GM18507 (cell line): ENCODE measurements at places on chromosomes 6 and 20.

DNA sequence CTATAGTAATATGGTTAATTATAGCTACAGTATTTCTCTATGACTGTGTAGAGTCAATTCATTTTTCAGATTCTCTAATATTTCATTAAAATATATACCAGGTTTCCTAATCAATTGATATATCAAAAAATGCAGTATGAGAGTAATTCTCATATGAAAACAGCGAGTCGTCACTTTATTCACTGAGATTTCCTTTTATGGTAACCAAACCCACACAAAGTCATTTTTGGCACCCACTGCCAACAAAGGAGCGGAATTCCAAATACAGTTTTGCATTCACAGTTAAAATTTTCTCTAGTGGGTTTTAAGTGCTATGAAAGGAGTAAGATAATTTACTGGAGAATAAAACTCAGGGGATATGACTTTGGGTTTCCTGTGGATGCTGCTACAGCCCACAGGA lies 163.8 kb downstream of the HIVEP2 start:
- DNase-seq = no peak

DNA sequence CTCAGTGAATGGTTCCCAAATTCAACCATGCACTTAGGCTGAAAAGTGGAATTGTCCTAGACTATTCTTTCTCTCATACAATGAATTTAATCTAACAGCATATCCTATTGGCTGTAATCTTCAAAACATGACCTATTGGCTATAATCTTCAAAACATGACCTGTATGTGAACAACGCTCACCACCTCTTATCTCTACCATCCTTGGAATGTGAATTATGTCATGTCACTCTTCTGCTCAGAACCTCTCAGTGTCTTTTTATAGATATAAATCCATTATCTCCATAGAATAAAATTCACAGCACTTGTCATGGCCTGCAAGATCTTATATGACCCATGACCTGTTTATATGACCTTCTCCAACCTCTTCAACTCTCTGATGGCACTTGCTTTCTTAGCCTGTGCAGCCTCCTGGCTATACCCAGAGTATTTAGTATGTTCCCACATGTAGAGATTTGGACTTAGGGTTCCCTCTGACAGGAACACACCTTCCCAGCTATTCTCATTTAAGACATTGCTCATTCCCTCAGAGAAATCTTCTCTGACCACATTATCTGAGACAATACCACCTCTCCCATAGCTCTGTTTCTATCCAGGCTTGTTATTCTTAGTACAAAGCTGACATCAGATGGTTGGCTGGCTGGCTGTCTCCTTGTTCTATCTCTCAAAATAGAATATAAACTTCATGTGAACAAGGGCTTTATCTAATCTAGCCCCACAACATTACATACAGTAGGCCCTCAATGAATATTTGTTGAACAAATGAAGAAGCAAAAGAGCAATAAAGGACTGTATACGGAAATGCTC lies 275.0 kb upstream of the PREP start:
- no peak for DNase-seq

DNA sequence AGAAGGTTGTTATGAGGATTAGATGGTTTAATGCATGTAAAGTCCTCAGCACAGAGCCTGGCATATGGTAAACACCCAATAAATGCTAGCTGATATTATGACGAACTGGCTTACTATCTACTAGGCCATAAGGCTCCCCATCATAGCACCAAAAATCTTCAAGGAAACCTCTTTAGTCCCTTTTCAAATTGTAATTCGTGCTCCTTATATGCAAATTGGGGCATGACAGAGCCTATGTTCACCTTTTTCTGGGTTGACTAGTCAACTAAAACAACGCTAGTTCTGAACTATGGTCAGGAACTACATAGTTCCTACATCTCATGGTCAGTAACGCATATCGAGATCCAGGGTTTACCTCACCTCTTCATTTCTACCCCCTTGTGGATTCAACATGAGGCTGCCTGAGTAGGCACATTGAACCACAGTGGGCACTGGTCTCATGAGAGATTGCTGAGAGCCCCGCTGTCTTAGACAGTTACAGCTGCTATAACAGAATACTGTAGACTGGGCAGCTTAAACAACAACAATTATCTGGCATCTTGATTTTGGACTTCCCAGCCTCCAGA lies 97.2 kb upstream of the TNFAIP3 start:
- DNase-seq = no peak

- DNase-seq = no peak
Measured at GRCh38 chr20:49432550-49432949, 49.9 kb downstream of the KCNB1 start.

GRCh38 chr6:53929041-53929820 lies 134.4 kb downstream of the LRRC1 start:
- no peak for DNase-seq

DNA sequence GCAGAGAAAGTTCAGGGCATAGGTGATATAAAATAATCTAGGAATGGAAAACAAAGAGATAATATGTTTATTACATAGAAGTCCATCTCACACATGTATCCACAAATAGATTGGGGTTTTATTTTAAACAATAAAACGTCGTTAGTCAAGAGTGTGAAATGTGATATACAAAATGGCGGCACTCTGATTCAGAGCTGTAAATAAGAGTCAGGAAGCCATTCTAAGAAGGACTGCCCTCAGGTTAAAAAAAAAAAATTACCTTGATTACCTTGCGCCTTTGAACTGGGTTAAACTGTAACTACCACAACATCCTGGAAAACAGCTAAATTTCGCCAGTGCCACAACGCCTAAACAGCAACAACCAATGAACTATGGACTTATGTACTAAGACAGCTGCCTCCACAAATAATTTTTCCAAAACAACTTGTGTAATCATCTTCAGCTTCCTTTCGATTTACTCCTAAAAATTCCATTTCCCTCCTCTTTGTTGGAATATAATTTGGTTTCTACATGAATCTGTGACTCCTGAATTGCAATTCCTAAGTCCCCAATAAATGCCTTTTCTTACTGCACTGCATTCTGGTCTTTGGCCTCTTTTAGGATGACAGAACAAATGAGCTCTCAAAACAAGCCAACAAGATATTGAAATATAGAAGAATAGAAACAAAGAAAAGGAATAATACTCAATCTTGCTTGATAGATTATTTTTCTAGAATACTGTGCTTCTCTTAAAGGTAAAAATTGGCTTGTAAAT lies 1019.5 kb upstream of the MAP3K7 start:
- no peak for DNase-seq

DNA sequence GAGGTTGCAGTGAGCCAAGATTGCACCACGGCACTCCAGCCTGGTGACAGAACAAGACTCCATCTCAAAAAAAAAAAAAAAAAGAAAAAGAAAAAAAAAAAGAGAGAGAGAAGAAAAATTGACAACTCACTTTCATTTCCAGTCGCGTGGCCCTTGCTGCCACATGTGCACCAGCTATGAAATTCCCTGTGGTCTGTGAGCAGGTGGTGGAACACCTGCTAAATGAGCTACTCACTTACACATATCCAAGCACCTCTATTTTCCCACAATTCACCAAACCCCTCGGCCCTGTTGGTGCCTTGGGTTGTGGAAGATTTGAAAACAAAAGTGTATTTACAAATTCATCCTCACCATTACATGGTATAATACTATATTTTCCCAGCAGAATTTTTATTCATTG lies 105.2 kb upstream of the ASF1A start:
- DNase-seq = no peak

DNA sequence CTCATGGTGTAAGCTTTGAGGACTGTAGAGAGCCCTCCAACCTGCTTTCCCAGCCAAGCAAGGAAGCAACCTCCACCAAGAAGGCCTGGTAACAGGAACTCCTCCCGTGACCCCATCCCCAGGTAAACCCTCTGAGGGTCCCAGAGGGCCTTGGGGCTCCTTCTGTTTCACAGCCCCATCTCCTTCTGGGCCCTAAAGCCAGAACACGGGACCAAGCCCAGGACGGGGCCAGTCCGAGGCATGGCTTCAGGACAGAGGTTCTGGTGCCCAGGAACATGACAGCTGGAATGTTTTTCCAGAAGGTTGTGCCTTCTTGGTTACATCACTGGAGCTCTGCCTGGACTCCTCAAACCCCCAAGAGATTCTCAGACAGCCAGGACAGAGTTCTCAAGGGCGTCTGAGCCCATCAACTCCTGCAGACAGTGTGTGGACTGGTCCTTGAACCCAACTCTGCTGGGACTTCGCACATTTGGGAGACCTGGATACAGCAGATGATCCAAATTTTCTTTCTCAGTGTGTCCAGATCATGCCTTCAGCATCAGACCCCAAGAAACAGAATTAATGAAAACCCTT lies 43.1 kb downstream of the RRBP1 start:
- DNase-seq = no peak
